ENCODE measurements at places on chromosomes 6 and 20.

DNA sequence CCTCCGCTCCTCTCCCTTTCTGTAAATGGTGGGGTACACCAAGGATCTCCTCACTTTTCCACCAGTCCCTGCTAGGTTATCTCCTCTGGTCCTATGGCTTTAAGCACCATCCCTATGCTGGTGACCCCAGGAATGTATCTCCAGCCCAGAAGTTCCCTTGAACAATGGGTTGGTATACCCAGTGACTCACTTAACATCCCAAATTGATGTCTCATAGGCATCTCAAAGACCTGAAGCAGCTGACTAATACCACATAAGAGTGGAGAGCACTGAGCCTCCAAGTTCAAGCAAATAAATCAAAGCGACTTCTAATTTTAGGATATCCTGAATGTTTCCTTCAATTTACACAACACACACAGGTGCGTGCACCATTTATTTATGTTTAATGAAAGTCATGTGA lies 48.3 kb downstream of the ADGRF1 start:
- no peak for DNase-seq
- H3K4me1 ChIP-seq: no peaks in the 10 kb centered on the region
- H3K27me3 ChIP-seq: peaks cover 9% of the 10 kb centered on the region
- H3K27ac ChIP-seq: no peak overlapping the region
- no peaks in the 10 kb centered on the region for H3K36me3 ChIP-seq
- H3K4me3 ChIP-seq: no peak overlapping the region

GRCh38 chr6:2147766-2148448 lies 97.5 kb downstream of the GMDS start:
- no peak overlapping the region for H3K4me3 ChIP-seq
- H3K36me3 ChIP-seq: peaks cover 10% of the 10 kb centered on the region
- H3K27me3 ChIP-seq: no peaks in the 10 kb centered on the region
- no peak for DNase-seq
- peaks cover 7% of the 10 kb centered on the region for H3K4me1 ChIP-seq

DNA sequence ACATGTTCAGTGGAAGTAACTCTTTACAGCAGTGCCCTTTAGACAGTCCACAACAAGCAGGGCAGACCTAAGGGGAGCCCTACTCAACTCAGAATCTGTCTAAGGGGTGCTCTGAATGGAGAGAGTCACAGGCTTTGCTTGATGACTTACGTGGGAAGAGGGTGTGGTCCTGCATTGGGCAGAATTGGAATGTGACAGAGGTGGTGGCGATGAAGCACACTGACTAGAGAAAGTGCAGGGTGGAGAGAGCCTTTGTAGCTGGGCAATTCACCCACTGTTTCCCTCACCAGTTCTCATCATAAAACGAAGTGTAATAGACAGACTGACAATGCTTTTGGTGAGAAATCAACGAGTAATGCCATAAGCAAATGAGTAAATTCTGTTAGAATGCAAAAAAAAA lies 11.2 kb downstream of the TP53INP2 start:
- DNase-seq: no peak
- H3K27me3 ChIP-seq: peaks cover 4% of the 10 kb centered on the region
- no peak overlapping the region for H3K27ac ChIP-seq
- no peak overlapping the region for H3K4me3 ChIP-seq
- peaks cover 38% of the 10 kb centered on the region for H3K36me3 ChIP-seq

DNA sequence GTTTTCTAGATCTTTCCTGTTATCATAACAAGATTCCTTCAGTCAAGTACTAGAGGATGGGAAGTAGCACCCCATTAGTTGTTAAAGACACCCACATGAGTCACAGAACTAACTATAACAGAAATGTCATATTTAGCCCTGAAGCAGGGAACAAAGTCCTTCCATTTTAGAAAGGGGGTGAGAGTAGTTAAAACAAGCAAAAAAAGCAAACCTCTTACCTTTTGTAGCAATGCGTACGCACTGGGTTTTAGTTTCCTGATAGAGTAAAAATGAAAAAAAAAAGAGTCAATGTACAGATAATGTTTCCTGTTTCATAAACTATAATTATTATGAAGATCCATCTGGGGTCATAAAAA lies 163.7 kb upstream of the THEMIS start:
- H3K27me3 ChIP-seq: no peaks in the 10 kb centered on the region
- no peak overlapping the region for H3K27ac ChIP-seq

DNA sequence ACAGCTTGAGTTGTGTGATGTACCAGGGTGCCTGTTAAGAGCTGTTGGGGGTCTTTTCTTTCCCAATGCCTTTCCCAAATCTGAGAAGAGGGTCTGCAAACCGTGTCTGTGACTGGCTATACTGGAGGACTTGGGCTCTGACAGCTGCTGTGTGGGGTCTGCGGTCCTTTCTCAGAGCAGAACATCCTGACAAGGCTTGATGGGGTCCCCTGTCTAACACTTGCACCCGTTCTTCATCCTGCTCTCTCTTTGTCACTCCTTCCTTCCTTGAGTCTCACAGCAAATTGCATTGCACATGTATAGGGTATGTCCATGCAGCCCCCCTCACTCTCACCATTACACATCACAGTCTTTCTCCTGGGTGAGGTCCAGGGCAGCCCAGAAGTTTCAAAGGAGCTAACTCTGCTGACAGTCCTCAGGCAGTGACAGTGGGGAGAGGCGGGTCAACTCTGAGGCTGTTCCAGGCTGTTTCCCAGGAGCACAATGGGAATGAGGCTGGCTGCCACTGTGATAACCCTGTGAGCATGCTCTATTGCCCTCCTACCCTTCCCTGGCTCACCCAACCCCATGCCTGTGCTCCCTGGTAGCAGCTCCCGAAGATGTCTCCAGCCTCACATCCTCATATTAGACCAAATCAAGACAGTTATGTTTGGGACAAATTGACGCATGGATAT lies 163.2 kb upstream of the GGTLC1 start:
- H3K27ac ChIP-seq: no peak overlapping the region
- no peaks in the 10 kb centered on the region for H3K36me3 ChIP-seq
- H3K4me3 ChIP-seq: no peak overlapping the region
- DNase-seq: no peak
- H3K27me3 ChIP-seq: peaks cover 21% of the 10 kb centered on the region

DNA sequence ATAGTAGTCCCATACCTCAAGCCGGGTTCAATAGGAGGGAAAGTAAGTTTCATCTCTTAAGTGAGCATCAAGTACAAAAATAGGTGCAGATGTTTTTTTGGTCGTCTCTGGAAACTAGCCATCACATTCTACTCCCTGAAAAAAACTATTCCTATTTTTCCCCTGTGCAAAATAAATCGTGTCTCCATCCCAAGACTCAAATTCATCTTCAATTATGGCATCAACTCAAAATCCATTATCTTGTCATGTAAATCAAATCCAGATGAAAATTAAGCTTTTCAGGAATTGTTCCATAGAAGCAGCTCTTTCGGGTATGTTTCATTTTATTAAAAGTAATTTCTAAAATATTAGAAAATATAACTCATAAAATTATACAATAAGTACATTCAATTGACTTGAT lies 1368.4 kb downstream of the GRIK2 start:
- H3K27ac ChIP-seq: no peak overlapping the region
- no peaks in the 10 kb centered on the region for H3K4me1 ChIP-seq
- H3K4me3 ChIP-seq: no peak overlapping the region
- no peak for DNase-seq

All from stimulated activated naive B cell treated with anti-CD40 and anti-IgM and Interleukin-4, amounts not matched to agents 10 μg/mL and 1 μg/mL and 100 μg/mL, for 72 hours (primary cell).